NCI-H1048 (cell line): ENCODE measurements at places on chromosomes 6 and 20.

- DNase-seq, result no peak
Measured at GRCh38 chr6:116385459-116385802, 14.7 kb downstream of the DSE start.

DNA sequence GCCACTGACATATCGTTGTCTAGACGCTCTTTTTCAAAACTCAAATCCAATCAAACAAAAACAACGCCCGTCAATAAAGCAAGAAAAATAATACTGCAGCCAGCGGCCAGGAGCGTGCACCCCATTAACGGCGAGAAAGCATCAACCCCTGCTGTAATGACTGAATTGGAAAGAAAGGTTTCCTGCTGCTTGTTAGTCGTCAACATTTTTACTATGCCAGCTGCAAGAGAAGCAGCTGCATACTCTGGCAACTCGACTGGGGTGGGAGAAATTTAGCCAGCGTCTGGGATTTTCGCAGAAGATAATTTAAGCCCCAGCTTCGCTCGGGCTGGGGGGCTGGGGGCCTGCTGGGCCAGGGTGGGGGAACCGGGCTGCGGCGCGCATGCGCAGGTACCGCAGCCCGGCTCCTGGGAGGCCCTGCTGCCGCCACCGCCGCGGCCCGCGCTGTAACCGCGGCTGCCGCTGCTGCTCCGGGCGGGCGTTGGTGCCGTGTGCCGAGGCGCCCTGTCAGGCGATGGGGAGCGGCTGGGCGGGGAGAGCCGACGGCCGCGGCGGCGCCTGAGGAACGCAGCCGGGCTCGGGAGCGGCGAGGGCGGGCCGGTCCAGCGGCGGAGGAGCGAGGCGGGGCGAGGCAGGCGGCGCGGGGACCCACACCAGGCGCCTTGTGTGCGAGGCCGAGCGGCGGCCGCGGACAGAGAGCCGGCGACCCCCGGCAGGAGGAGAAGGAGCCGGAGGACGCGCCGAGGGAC is 732 bp upstream of the STXBP5 start:
- peak; percentile 40 for DNase-seq

DNA sequence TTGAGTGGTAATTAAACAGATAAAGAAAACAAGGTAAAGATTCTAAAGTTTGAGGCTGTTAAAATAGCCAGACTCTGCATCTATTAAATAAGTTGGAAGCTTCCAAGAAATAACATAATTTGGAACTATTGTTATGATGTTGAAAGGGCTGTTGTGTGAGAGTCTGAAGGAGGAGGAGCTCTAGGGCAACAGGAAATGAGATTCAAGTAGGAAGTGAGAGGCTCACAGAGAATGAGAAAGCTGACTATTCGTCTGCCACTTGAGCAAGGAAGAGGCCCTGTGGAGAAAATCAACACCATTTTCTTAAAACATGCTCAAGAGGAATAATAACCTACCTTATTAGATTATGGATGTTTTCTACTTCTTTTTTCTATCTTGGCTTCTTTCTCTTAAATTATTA is 185.2 kb downstream of the SLC24A3 start:
- no peak for DNase-seq

DNA sequence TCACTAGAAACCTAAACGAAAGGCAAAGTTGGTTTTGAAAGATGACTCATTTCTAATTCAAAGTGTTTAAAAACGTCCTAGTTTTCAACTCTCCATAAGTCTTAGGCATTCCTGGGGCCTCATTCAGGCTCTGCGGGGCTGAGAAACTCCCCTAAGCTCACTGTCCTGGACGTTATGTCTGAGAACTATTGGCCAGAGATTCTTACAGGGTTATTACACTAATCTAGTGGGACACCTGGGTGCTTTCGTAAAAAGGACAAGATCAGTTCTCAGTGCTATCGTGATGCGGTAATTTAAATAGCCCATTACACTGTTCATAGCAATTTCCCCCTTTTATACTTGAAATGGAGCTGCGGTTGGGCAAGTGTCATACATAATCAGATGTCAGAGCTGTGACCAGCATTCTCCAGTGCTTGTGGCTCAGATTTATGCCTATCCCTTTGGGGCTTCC is 280.9 kb downstream of the QKI start:
- DNase-seq, result no peak

DNA sequence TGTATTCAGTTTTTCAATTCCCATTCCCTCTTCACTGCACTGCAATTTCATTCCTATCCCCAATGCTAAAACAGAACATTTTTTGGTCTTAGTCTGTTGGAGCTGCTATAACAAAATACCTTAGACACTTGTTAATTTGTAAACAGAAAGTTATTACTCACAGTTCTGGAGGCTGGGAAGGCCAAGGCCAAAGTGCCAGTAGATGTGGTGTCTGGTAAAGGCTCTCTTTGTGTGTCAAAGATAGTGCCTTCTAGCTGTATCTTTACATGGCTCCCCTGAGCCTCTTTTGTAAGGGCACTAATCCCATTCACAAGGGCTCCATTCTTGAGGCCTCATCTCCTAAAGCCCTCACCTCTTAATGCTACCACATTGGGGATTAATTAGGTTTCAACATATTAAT is 40.0 kb downstream of the PHIP start:
- DNase-seq, result no peak

- DNase-seq, result no peak
Measured at GRCh38 chr20:44830523-44830922, 20.2 kb upstream of the RIMS4 start.

DNA sequence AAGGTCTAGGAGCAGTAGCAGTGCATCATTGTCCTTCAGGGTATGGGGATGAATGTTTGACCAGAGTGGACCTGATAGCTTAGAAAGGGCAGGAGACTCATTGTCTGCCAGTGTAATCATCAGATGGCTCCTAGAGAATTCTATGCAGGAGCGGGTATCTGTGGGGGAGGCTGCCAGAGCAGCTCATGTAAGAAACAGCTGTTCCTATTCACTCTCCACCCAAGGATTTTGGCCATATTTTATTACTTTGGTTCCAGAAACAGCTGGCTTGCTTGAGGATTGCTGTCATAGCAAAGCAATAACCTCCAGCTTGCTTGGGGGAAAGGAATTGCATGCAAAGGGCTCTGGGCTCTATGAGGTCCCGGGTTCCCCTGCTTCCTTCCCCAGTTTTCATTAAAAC is 44.1 kb downstream of the RALY start:
- DNase-seq, result no peak

- peak; percentile 36 for DNase-seq
Measured at GRCh38 chr6:33768644-33769120, 20.2 kb downstream of the LEMD2 start.

DNA sequence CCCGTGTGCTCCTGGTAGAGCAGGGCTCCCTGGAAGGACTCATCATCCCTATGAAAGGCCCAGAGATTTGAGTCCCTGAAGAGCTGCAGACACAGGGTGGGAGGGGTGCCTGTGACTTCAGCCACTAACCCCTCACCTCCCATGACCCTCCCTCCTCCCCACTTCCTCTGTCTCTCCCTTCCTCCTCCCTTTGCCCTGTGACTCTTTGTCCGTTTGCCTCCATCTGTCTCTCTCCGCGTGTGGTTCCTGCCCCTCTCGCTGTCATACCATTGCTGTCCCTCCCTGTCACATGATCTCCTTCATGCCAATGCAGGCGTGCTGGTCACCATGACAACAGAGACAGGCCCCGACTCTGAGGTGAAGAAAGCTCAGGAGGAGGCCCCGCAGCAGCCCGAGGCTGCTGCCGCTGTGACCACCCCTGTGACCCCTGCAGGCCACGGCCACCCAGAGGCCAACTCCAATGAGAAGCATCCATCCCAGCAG is 19.0 kb downstream of the EPB41L1 start:
- DNase-seq, result no peak

DNA sequence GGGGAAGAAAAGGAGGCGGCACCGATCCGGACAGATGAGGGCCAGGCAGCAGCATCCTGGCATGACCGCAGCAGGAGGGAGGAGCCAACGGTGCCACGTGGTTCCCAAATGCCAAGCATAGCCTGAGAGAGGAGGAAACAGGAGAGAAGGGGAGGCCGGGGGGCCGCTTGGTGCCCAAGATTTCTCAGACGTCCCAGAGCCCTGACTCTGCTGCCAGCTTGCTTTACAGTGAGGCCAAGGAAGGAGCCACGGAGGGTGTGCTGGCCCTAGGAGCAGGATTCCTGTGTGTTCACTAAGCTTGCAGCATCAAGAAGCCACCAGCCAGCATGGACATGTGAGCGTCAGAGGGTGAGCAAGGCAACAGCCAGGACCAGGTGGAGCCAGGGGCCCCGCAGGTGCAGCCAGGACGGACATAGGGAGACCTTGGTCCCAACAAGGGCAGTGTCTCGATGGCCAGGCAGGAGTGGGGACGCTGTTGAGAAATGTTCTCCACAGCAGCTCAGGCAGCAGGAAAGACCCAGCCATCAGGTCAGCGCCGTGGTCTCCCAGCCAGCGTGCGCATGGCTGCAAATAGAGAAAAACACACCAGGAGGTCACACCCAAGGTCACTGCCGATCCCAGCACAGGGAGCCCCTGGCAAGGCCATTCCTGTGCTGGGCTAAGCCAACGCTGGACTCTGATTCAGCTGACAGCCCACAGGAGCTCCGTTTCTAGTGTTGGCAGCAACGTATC is 143.7 kb downstream of the DLL1 start:
- no peak for DNase-seq

- DNase-seq, result peak; percentile 23
Measured at GRCh38 chr6:11414176-11414963, 123.2 kb upstream of the TMEM170B start.

DNA sequence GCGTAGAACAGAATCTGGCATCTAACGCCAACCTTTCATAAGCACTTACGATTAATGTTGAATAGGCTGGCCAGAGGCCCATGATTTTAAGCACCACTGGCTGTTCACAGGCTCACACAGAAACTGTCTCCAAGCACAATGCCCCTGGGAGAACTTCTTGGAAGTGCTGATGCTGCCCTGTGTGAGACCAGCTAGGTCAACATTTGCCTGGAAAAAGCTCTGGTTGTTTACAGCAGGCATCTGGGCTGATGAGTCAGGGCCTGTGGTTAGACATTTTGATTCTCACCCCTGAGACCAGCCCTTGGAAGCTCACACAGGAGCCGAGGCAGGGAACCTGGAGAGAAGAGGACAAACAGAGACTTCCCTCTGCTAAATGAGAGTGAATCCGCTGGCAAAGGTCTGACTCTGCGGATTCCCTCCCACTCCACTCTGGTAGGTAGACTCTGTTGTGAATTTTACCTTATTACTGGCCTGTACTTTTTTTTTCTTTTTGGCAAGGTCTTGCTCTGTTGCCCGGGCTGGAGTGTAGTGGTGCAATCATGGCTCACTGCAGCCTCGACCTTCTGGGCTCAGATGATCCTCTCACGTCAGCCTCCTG is 6.8 kb upstream of the SULF2 start:
- no peak for DNase-seq

- no peak for DNase-seq
Measured at GRCh38 chr6:34230653-34231371, 5.9 kb upstream of the HMGA1 start.

DNA sequence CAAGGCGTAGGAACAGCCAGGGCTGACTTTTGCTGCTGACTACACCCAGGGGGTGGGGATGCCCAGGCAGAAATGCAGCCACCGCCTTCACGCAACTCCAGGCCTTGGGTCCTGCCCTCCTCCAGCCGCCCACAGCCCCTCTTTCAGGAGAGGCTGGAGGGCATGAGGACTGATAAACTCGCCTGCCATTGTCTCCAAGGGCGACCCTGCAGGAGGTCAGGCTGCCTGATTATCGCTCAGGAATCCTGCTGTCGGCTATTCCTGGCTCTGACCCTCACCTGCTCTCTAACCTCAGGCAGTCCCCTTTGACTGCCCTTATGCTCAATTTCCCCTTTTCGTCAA is 62.0 kb upstream of the HDDC2 start:
- DNase-seq, result no peak

DNA sequence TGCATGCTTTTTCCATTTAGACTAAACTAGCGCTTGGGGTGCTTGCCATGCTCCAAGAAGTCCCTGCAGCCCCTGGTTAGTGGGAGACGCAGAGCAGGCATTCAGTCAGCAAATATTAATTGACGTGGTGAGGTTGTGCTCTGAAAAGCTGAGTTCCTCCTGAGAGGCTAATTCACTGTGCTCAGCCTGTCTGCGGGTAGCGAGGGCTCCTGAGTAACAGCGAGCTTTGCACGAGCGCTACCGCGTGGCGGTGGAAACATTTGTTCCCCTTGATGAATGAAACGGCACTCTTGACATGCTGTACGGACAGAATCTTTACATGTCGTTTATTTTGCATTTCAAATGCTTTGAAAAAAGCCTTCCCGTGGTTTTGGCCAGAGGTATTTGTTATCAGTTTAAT is 170.6 kb upstream of the AGPAT4 start:
- DNase-seq, result no peak

DNA sequence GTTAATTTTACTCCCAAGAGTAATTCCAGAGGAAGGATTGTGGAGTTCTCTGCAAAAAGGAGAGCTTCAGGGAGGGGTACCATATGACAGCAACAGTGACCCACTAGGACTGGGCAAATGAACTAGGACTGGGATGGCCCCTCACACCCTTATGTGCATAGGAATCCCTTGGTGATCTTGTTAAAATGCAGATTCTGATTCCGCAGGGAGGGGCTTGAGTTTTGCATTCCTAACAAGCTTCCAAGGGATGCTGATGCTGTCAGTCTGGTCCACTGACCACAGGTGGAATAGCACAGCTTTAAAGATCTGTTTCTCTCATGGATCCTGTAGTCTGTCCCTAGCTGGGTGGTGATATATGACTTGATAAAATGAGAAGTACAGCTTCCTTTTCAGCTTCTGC is 6.3 kb upstream of the FOXA2 start:
- no peak for DNase-seq

DNA sequence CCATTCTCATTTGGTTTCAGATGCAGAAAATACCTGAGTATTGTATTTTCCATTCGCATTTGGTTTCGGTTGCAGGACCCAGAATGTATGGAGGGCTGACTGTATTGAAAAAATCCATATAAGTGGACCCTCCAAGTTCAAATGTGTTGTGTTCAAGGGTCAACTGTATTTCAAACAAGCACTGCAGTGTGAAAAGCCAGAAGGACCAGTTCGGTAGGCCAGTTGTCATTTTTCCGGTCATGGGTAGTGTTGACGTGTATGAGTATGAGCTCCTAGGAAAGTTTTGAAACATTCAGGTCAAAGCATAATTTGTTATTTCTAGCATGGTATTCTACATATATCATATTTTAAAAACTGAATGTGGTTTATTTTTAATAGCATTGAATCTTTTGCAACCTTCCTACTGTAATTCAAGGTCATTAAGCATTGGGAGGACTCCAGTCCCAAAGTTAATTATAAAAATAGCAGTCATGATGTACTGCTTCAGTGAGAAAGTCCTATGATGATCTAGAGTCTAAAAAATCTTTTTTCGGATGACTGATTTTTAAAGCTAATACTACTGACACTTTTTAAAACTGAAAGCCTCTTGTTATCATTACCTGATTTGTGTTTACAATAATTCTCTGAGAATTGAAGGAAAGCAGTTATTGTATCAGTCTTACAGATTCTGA is 18.9 kb downstream of the NHSL1 start:
- DNase-seq, result no peak

DNA sequence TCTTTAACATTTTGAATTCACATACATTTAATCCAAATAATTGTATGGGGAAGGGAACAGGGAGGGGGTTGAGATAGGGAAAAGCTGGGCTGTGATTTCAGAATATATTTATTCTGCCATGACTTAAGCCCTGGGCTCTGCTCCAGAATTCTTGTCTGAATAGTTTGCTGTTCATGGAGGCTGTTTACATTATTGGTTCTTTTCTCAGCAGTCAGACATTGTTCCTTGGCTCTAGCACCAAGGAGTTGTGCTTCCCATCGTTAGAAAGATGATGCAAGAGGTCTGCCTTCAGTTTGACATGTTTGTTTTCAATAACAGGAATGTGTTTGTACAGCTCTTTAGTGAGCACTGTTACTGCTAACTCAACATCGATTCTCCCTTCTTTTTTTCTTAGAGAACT is 198.8 kb upstream of the CDYL start:
- DNase-seq, result no peak
